Femur (tissue), 1 donor: ENCODE measurements at places on chromosomes 3 and 15.
A peak's percentile ranks its signal among the peaks of the same experiment; 100 is the strongest.

DNA sequence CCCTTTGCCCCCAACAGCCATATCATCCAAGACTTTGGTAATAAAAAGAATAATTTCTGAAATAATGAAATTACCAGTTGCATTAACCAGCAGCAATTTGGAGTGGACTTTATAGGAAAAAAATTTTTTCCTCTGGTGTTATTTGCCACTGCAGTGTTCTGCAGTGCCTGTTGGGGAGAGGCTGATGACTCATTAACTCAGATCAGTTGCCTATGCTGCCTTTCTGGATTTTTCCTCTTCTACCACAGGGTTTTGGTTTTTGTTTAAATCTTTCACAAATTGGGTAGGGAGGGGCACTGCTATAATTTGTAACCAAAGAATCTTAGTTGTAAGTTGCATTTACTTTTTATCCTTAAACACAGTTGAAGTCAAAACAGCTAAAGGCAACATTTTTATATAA, 22.7 kb downstream of the ATP6V1A start:
- DNase-seq: no peak

- DNase-seq: no peak
These were observed 67.0 kb downstream of the RAB11A start for GRCh38 chr15:65936282-65936681.

- DNase-seq: no peak
These were observed 22.1 kb downstream of the TYRO3 start for GRCh38 chr15:41581110-41581509.

DNA sequence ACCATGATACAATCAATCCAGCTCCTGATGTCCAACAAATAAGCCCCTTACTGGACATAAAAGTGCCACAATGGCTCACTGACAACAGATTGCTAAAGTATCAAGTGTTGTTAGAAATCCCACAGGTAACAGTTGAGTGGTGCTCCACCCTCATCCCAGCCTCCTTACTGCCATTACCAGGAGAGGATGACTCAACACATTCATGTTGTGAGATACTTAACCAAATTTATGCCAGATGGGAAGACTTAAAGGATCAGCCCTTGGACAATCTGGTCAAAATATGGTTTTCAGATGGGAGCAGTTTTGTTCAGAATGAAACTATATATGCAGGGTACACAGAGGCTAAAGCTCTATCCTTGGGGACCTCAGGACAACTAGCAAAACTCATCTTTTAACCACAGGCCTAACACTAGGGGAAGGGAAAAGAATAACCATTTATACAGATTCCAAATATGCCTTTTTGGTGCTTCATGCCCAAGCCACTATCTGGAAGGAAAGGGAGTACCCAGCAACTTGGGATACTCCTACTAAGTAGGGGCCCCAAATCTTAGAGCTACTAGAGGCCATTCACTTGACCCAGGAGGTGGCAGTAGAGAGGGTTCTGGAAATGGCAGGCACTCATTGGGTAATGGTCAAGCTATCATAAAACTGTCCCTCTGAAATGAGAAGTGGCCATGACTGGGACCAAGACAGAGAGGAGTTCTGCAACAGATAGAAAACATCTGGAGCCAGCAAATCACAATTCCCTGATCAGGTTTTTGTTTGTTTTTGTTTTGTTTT, 6.9 kb upstream of the ZNF662 start:
- DNase-seq: no peak

DNA sequence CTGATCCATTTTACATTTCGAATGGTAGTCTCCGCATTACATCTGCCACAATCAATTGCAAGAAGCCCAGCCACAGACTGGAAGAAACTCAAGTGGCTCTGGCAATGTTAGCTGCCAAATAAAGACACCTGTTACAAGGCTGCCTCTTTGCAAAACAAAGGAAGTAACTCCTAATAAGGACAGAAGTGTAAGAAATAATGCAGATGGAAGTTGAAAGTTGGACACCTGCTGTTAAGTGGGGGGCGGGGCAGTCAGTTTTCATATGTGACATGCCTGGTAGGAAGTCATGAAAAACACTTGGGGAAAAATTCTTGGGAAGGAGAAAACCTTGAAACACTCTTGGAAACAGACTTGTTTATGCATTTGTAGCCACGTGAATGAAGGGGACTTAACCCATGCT, 54.1 kb upstream of the ATP2C1 start:
- DNase-seq: peak; percentile 41
